ENCODE measurements at places on chromosomes 3 and 15.
A peak's percentile ranks its signal among the peaks of the same experiment; 100 is the strongest.

DNA sequence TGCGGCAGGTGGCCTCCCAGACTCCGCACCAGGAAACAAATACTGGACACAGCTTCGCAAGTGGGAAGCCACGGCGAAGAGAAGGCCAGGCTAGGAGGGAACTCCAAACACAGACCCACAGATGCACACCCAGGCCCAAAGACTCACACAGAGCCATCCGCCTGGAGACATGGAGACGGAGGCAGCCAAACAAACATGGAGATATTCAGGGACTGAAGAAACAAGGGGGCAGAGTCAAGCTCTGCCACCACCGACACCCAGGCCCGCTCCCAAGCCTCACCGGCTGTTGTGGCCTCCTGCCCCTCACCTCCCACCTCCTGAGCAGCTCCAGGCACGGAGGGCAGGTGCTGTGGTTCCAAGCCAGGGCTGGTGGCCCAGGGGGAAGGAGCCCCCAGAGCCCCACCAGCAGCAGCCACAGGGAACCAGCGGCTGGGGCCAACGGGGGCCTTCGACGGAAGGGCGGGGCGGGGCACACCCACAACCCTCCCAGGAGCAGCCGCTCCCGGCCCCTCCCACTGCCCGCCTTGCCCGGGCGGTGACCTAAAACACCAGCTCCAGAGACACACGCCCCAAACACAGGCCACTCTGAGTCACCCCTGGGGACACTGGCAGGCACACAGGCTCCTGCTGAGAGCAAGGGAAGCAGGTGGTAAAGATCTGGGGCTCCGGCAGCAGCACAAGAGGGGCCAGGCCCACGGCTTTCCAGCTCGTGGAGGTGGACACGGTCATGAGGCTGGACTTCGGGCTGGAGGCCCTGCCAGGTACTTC, 31.9 kb downstream of the TNK2 start:
- no peak for DNase-seq

GRCh38 chr3:48439820-48440589, at the start of the genes CCDC51 and TMA7:
CCDC51 (minus strand) TSS chr3:48440119; CDS start chr3:48435128, 4,991 bp downstream.
TMA7 (plus strand) TSS chr3:48440257; CDS start chr3:48440297, 40 bp downstream.
- DNase-seq = peak; percentile 98

DNA sequence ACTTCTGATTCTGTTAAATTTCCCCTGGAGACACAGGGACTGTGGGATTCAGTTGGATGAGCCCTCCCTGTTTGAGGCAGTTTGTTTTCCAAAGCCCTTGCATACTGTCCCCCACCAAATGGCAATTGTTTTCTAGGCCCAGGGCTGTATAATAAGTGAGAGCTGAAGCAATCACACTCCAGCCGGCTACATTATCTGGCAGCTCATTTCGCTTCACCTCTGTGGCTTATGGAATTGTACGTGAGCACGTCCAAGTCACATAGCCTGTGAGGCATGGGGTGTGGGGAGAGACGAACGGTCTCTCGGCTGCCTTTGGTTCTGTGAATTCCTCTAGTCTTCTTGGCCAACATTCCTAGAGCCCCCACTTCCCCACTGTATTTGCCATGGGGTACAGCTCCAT, 10.7 kb downstream of the RBP2 start:
- DNase-seq = no peak

DNA sequence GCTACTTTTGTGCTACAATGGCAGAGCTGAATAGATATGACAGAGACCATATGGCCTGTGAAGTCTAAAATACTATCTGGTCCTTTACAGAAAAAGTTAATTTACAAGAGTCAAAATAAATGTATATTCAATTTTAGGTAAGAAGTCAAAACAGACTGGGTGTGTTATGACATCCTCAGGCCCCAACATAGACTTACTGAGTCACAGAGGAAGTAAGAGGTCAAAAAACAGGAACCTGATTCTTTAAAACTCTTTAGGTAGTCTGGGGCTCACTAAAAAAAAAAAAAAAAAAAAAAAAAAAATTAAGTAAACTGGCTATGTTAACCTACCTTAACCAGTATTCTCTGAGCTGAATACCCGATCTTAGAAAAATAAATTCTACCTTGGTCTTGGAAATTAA, 13.1 kb downstream of the DNAAF4 start:
- DNase-seq = no peak

DNA sequence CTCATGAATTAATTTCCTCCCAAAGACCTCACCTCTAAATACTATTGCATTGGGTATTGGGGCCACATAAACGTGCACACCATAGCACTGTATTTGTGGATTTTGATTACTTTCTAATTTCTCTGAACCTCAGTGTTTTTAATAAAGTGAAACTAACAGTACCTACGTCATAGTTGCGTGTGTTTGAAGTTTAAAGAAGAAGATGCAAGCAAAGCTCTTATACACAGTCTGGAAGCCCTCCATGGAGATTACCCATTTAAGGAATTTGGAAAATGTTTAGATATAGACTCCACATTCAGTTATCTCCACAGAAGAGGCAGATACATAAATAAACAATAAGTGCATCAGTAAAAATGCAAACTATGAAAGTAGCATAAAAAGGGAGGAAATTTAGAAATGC, 581.1 kb upstream of the GBE1 start:
- no peak for DNase-seq

DNA sequence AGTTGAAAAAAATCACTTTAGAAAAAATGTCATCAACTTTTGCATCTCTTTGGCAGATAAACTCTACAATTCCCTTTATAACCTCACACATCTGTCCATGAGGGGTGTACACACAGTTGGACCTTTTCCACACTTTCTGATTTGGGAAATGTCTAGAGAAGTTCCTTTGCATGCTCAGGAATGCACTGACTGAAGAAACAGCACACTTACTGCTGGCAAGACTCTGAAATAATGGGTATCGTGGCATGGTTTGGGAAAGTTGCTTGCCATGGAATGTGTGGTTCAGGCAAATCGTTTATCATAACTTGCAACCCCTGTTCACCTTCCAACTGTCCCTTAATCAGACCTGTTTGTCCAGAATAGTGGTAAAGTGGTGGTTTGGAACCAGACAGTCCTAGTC, 135.3 kb upstream of the TGFBR2 start:
- no peak for DNase-seq

DNA sequence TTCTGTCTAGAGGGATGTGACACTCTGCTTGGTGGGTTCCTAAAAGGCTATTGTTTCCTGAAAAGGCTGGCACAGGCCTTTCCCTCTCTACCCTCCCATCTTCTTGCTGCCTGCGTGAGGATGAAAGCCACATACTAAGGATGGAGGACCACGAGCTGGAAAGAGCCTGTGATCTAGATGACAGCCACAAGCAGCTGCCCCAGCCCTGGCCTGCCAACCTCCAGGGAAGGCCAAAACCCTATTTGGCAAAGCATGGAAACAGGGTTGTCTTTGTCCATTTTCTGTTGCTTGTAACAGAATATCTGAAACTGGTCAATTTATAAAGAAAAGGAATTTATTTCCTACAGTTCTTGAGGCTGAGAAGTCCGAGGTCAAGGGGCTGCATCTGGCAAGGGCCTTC, 144.5 kb downstream of the FBLN2 start:
- no peak for DNase-seq

GRCh38 chr3:8237893-8238292, 263.7 kb upstream of the LMCD1 start:
- DNase-seq = no peak

DNA sequence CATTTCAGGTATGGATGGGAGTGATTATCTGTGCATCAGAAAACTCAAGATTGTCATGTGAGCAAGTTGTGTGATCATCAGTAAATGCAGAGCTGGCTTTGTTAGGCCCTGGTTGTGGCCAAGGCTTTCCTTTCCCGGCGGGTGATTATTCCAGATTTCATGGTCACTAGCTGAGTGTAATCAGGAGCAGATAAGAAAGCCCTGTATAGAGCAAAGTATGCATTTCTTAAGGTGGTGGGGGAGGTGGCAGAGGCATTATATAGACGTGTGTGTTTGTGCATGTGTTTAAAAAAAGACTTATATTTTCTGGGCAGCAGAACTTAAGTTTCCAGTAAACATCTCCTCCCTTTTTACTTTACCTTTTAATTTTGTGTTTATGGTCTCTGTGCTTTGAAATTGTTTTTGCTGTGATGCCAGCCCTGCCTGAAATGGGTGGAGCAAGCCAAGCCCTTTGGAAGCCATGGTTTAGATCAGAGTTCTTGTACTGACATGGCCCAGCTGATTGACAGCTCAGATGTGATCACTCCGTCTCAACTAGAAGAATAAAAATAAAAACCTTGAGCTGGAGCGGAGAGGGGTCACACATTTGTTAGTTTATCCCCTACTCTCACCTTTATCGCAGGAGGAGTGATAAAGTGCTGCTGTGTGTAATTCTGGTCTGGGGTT, 22.2 kb downstream of the SMAD3 start:
- no peak for DNase-seq

GRCh38 chr15:49507261-49507660, 84.2 kb downstream of the FGF7 start:
- DNase-seq = no peak

GRCh38 chr3:150094150-150094933, 123.6 kb upstream of the PFN2 start:
- DNase-seq = no peak

- DNase-seq = no peak
Observed at GRCh38 chr3:41599127-41599484, 362.8 kb downstream of the ULK4 start.

All from activated T-cell treated with anti-CD3 and anti-CD28 coated beads for 24 hours (primary cell).